ENCODE measurements at places on chromosomes 4 and X. TPM values are rescaled to one million over a fixed set of nuclear protein-coding genes. Genes with fewer than 3 reads are reported as not detected.

Gene ZXDB
- 12.0 TPM for total RNA-seq

Gene FREM3
- total RNA-seq, result not detected

Gene BEND2
- not detected for total RNA-seq

Gene STK32B
- 1.0 TPM for total RNA-seq

Gene TIMP1
- 72.5 TPM for total RNA-seq

Gene C4orf36
- total RNA-seq, result 1.8 TPM
